SK-MEL-5 (cell line): ENCODE measurements at places on chromosomes 1 and 21.
A peak's percentile ranks its signal among the peaks of the same experiment; 100 is the strongest.

DNA sequence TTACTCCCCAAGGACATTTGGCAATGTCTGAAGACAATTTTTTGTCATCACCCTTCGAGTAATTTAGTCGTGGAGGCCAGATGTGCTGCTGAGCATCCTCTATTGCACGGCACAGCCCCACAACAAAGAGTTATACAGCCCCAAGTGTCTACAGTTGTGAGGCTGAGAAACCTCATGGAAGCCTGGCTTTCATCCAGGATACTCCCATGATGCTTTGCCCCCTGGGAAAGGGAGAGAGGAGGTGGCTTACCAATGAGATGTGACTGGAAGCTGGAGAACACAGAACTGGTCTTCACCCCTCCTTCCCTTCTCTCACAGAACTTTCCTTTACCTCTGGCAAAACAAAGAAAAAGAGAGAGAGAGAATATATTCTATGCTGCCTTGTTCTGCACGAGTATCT is 150.9 kb upstream of the VAMP3 start:
- DNase-seq: no peak

- no peak for DNase-seq
These were observed 417.1 kb downstream of the SETD4 start for GRCh38 chr21:35643176-35643575.

DNA sequence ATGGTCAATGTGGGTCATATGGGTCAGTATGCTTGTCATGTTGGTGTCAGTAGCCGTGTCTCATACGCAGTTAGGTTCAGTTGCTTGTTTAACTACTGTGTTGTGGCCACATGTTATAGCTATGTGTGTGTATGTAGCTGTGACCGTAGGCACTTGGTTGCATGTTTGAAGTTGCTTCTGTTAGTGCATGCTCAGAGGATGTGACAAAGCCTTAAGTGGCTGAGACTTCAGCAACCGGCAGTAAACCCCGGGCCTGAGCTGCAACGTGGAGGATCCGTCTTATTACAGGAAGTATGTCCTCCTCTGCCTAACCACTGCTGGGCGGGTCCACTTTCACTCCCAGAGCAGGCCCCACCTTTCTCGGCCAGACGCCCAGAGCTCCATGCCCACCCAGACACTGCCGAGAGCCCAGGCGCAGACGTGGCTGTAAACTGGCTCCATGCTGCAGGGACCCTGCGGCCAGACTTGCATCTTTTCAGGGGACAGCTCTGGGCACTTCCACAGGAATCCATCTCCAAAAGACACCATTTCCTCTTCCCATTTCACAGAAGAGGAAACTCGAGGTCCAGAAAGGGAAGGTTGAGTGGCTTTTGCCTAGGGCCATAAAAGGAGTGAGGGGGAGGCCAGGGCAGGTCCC is 2.2 kb downstream of the TCEA3 start:
- no peak for DNase-seq

DNA sequence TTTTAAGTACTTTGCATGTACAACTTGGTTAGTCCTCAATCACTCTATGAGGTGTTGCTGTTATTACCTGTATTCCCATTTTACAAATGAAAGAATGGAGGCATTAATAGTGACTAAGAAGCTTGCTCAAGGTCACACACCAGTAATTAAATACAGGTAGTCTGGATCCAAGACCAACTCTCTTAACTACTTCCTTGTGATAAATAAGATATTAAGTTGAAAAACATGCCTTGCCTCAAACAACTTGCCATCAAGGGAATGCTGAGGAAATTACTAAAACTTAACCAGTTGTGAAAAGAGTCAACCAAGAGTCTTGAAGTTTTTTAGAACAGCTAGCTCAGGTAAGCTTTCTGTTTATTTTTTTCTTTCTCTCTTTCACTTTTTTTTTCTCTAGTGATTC is 21.0 kb upstream of the LAMC1 start:
- DNase-seq: no peak

DNA sequence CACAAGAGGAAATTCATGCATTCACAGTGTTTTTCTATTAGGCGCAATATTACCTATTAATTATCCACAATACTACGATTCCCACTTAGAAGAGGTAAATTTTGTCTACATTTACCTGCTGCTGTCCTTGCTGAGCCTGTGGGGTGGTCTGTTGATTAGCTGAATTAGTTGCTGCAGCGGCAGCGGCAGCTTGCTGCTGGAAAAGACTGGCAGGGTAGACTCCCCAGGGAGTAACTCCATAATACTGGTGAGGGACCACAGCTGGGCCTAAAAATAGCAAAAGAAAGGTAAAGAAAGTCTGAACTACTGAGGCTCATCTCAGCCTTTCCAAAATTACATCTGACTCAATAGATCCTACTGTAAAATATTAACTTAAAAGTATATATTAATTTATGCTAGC is 66.0 kb upstream of the SDC3 start:
- no peak for DNase-seq

GRCh38 chr1:173903827-173904531 is 13.1 kb downstream of the SERPINC1 start:
- DNase-seq: no peak

DNA sequence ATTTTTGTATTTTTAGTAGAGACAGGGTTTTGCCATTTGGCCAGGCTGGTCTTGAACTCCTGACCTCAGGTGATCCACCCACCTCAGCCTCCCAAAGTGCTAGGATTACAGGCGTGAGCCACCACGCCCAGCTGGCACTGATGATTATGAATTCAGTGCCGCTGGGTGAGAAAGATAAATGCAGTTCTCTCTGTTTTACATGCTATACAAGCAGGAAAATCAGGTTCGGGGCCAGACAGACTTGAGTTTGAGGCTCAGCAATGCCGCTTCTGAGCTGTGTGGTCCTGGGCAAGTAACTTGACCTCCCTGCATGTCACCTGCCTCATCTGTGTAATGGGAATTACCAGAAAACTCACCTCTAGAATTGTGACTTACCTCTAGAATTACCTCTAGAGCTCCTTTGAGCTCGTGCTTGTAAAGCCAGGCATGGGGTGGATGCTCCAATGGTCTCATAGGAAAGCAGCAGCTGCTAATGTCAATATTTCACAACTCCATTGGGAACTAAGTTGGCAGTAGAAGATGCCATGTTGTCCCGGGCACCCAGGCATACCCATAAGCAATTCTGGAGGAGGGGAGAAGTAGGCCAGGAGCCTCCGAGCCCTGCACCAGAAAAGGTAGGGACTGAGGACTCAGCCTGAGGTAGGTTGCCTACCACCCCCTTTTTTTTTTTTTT is 119.8 kb upstream of the SLC25A33 start:
- DNase-seq: no peak

DNA sequence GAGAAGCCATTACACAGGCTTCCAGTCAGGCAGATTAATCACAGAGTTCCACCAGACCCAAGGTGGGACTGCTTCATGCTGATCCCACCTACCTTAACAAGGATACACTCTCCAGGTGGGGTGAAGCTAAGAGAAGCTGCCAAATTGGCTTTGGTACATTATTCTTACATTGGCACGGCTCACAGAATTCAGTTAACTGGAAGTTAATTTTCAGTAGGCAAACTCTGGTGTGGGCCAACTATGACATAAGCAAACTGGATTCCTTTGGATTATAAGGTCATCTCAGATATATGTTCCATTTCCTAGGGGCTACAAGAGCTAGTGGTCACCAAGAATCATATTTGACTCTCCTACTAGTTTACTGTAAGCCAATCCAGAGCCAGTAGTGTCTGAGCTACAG is 448.8 kb upstream of the BEND5 start:
- DNase-seq: no peak

GRCh38 chr1:40717955-40718354 is 26.5 kb downstream of the NFYC start:
- no peak for DNase-seq

DNA sequence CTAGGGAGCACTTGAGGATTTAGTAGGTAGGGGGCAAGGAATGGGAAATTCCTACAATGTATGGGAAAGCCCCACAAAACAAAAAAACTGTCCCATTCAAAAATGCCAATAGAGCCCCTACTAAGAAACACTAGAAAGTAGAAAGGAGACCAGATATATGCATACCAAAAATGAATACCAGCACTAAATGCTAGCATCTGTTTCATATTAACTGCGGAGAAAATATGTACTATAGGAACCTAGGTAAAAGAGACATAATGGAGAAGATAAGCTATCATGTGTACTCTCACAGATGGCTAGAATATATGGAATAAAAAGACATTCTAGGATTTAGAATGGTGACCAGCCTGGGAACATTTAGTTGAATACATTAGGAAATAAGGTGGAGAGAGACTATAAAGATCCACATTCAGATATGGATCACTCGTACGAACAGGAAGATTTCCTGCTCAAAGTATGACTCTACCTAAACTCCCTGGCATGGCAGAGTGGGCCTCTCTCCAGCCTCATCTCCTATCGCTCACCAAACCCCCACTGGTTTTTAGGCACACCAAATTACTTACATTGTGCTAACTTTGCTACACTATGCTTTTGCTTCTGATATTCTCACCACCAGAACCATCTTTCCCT is 18.3 kb downstream of the ZNHIT6 start:
- DNase-seq: no peak

- DNase-seq: no peak
These were observed 18.1 kb downstream of the MAP3K7CL start for GRCh38 chr21:29148530-29148929.

DNA sequence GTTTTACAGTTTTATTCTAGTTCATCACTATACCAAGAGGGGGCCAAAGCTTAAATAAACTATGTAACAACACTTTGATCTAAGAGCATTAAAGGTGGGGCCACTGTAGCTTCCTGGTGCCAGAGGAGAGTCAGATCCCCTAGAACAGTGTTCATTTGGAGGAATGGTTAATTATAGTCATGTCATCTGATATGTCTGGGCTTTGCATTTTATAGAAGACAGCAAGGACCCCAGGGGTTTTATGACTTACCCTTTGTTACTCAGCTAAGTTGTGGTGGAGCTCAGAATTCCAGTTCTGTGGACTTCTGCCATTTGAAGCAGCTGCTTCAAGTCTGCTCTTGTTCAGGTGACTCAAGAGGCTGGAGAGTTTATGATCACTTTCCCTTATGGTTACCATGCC is 16.7 kb downstream of the KDM4A start:
- DNase-seq: peak; percentile 30

DNA sequence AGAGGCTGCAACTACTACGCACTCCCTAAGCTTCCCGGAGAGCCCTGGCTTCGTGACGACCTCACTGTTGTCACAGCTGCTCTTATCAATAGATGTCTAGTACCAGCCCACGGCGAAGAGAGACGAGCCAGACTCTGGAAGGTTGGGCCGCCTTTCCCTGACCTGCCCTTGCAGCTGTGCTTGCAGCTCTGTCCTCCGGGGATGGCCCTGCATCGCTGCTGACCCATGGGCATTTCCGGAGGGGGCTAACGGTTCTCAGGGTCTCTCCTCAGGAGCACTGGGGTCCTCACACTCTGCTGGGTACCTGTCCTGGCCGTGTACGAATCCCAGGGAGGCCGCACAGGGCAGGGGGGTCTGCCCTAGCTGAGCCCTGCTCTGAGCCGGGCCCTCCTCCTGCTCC is 93.8 kb upstream of the COL6A1 start:
- DNase-seq: no peak

DNA sequence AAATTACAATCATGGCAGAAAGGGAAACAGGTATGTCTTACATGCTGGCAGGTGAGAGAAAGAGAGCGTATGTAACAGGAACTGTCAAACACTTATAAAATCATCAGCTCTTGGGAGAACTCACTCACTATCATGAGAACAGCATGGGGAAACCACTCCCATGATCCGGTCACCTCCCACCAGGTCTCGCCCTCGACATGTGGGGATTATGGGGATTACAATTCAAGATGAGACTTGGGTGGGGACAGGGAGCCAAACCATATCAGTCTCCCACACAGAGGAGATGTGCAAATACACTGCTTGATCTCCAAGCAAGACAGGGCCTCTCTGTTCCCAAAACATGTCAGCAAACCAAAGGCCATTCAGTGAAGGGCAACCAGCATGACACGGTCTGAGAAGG is 27.4 kb downstream of the LMX1A start:
- DNase-seq: peak; percentile 30

DNA sequence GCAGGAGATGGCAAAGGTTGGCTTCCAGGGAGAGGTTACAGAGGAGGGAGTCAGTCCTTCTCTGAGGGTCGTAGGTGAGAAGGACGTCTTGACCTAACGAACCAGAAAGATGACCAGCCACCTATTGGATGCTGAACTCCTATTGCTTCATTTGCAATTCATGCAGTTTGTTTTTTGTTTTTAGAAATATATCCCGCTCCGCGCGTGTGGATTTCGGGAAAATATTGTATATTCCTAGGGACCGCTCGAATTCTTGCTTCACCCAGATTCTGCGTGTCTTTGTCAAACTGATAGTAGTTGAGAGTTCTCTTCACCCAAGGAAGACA is 564 bp downstream of the DISP1 start:
- DNase-seq: no peak

DNA sequence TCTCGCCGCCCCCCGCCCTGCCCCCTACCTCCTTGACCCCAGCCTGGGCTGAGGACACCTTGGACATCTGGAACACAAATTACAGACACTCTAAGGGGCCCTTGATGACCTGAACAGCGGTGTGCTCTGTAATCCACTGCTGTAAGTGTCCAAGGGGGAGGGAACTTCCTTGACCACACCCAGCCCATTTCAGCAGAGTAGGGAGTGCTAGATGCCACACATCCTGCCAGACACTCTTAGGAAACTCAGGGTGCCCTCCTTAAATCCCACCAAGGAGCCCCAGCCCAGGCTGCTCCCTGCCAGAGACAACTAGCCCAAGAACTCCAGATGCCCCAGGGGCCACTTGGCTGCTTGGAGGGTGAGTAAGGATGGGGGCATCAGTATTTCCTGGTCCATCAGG is 282.2 kb downstream of the RRAGC start:
- no peak for DNase-seq

DNA sequence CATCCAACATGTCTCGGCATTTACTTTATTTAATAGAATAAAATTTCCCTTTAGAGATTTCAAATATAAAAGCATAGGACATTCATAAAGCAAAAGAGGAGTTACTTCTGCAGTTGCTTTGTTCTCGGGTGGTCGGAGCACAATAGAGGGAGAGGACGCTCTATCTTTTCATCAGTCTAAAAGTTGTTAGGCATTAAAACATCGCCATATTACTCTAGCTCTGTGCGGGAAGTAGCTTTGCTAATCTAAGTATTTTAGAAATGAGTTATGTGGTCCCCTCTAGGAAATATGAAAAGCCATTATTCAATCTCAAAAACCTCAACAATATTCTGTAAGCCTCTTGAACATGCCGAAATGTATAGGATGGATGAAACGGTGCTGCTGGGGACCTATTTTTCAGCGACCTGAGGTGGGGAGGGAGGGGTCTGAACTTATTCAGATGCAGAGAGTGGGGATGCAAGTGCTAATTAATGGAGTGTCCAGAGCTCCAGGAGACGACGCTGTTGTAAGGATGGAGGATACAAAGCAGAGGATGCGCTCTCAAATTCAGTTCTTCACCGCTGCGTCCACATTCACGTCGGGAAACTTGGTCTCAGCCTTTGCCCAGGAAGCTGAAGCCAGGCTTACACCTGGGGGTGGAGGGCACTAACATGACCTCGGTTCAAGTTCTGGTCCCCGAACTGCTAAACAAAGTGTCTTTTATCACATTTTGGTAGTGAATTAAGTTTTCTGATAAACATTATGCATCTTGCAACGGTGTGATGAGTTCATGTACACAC is 6.3 kb downstream of the CDKN2C start:
- DNase-seq: no peak
